ENCODE measurements at places on chromosomes 3 and 15.

GRCh38 chr15:36609793-36610192 lies 30.4 kb downstream of the CDIN1 start:
- no peak for DNase-seq

GRCh38 chr3:97360804-97361203 lies 403.8 kb upstream of the ARL6 start:
- no peak for DNase-seq

DNA sequence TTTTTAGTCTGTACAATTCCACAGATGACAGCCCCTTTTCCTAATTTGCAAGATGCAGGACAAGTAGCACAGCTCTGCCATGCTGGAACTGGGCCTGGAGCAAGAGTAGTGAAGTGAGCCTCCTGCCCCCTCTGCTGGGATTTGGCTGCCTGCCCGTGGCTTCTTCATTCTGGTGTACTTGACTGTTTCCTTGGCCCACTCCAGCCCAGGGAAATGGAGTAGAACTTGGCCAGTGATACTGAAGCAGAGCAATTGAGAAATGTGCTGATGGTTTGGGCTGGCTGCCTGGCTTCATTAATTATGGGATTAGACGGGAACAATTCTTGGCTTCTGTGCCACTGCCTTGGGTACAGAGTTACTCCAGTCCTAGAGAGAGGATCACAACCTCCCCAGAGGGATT lies 2.8 kb downstream of the GPD1L start:
- no peak for DNase-seq

DNA sequence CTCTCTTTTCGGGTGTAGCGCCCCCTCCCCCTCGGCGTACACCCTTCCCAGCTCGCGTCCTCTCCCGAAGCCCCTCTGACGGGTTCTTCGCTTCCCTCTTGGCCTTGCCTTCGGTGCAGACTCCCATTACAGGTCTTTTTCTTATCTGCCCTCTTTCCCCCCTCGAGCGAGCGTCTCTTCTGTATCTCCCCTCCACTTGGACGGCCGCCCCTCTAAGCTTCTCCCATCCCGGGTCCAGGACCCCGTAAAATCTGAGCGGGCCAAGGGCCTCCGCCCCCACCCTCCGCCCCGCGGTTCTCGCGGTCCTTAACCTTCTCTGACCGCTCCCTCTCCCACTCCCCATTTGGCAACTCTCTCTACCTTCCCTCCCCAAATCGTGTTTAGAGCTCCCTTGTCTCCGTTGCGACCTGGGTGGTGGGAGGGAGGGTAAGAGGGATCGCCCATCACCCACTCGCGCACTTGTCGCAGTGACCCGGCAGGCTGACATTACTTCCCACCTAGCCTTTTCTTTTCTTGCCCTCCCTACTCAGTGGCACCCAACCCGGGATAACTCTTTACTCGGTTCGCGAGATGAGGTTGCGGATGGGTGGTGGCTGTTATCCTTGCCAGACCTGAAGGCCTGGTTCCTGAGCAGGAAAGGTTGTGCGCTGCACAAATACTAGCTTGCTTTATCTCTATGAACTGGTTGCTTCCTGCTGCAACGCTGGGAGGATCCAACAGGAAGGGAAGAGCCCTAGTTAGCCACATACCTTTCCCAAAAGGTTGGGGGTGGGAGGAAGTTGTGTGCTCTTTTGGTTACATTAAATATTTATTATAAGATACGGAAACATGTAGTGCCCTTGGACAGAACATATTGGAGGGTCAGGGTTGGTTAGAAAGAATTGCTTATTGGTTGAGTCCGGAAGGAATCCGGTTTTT lies 922 bp downstream of the RAB11A start:
- DNase-seq: peak; percentile 73

DNA sequence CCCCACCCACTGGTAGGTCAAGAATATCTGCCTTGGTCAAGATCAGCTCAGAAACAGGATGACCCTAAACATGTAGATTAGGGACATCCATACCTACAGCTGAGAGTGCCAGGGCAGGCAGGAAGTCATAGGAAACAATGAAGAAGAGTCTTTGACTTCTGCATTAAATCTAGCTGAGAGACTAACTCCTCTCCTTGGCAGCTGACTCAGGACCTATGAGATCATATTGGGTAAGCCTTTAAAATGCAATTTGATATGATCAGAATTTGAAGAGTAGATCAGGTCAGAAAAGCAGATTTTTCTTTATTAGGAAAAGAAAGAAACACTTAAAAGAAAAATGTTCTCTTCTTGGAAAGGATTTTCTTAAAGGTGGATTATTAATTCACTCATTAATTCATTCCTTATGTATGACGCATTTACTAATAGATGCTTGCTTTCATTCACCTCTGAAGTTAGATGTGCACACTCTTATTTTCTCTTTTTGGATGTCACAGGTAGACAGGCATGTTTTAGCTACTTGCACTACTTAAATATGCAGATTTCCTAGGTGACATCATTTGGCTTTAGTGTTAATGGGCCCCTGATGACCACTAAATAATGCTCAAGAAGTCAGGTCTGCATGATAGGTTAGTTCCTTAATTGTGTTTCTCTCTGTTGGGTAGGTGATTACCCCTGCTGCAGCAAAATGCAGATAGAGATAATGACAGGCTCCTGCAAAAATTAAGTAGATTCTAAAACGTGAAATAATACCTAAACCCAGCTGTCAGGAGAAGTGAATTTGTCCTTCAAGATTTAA lies 35.7 kb upstream of the GSK3B start:
- no peak for DNase-seq
